ENCODE measurements at places on chromosomes 5 and 9.

DNA sequence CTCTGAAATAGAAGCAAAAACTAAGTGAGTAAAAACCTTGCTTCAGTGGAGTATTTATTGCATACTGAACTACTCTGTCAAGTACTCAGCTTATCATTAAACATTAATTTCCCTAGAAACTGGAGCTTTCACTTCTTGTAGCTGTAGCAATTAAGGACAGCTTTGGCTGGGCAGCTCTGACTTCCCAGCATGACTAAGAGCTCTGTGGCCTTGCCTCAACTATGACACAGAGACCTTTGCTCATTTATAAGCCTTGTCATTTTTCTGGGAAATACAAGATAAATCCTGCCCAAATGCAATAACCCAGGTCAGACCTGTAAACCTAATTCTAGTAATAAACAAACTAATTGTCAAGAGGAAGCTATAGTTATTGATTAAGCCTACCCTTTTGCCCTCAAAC lies 65.4 kb upstream of the STK32A start:
- DNase-seq, result no peak

- no peak for DNase-seq
These were observed 183.6 kb upstream of the IRX4 start for GRCh38 chr5:2066373-2066772.

DNA sequence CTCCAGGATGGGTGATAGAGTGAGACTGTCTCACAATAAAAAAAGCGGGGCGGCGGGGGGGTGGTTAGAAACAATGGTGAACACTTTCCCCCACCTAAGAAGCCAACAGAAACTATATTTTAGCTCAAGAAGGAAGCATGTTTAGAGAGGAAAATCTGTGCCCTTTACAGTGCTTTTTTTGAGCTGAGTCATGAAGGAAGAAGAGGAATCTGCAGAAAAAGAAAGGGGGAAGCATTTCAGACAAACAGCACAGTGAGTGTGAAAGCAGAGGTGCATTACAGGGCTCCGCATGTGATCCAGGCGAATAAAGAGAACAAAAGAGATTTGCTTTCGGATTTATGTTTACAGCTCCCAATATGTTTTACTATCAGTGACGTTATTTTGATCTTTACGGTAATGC lies 1504.6 kb upstream of the WWC1 start:
- no peak for DNase-seq

DNA sequence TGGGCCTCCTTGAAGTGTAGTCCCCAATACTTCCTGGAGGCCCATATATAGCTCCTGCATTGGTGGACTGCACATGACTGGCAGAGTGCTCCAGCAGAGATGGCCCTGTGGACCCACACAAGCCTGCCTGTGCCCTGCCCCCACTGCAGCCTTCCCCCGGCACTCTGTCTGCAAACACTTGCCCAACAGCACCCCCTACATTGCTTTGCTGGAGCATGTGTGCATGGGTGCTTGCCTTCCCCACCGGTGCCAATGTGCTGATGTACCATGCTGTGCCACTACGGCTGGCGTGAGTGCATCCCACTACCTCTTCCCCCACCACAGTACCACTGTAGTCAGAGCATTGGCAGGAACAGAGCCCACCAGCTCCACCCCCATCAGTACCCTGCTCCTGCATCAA lies 563.6 kb upstream of the CTNND2 start:
- no peak for DNase-seq

GRCh38 chr5:59847586-59847985 lies 45.9 kb downstream of the PDE4D start:
- no peak for DNase-seq

DNA sequence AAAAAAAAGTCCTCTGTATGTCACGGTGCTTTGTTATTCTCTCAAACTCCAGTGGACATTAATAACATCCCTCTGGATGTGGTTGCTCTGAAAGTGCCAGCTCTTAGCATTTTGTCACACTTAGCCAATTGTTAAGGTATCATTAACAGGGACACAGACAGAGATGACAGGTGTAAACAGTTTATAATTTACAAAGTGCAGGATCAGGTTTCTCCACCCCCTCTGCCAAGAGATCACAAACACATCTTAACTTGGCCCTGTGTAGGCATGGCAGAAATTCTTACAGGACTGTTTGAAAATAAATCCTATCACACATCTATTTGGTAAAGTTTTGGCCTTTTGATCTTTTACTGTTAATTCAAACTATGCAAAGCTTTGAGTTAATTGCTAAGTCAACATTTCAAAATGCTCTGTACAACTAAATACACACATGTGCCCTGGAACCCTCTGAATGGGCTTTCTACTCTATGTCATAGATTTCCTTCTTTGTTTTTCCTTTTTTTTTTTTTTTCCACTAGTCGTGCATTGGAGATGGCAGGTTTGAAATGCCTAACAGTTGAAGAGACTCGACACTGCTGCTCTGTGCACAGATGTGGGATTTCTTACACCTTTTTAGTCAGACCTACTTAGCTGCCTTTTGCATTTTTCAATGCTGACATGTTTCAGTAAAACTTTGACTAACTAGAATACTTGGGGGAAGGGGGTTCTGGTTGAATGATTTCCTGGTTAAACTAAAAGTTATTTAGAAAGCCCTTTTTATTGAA lies 41.7 kb downstream of the SEMA6A start:
- no peak for DNase-seq

- no peak for DNase-seq
These were observed 55.7 kb downstream of the NXNL2 start for GRCh38 chr9:88590558-88591146.

DNA sequence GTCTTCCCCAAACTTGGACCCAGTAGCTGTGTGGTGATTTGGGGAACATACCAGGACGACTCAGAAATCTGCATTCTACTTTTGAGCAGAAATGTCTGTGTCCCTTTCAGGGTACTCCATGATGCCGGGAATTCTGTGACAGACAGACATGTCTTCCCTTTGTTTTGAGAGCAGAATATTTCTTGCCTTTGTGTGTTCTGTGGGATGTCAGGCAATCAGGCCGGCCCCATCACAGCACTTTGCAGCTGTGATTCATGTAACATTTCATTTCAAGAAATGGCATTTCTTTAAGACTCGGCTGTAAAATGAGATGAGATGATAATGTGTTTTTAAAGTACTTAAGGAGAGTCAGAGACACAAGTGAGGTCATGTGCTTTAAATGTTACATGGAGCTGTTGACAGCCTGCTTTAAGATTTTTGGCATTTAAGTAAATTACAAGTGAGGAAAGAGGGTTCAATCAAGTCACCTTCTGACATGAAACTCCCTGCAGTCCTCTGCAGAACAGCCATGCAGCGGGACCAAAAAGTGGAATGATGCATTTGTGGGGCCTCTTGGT lies 98.7 kb downstream of the SLC28A3 start:
- no peak for DNase-seq

- DNase-seq, result peak; percentile 42
These were observed 5.3 kb upstream of the LCP2 start for GRCh38 chr5:170302653-170303501.

DNA sequence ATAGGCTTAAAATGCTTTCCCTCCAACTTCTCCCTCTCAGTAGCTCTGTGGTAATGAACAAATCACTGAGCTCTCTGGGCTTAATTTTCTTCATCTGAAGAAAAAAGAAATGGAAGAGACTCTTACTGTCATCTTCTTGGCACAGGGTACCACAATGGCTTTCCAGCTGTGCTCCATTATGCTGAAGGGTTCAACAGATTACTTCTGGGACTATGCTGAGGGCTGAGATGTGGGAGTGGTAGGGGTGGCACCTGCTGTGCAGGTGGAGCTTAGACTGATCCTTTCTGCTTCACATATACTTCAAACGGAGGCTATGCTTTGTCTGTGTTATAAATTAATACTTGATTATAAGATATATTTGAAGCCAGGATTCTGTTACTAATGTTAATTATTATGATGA lies 840.2 kb upstream of the C9orf72 start:
- DNase-seq, result no peak

GRCh38 chr5:135161221-135161620 lies 127.2 kb upstream of the PITX1 start:
- DNase-seq, result no peak

GRCh38 chr9:1947438-1947837 lies 67.7 kb upstream of the SMARCA2 start:
- DNase-seq, result no peak

DNA sequence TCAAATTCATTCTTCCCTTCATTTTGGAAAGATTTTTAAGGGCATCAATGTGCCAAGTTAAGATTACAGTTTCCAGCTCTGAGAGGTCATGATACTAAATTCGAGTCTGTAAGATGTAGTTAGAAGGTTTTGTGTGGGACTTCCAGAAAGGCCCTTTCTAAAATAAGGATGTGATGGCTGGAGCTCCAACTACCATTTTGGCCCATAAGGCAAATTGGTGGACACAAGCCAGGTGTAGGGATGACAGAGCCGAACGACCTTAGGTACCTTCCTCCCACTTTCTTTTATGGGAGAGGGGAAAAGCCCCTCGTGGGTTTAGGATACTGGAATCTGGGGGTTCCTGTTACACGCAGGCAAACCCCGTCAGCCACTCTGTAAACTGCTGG lies 54.3 kb upstream of the PTPDC1 start:
- no peak for DNase-seq

GRCh38 chr5:174384509-174384947 lies 339.0 kb downstream of the NSG2 start:
- DNase-seq, result no peak

GRCh38 chr5:175238326-175238725 lies 205.7 kb downstream of the DRD1 start:
- no peak for DNase-seq

- DNase-seq, result no peak
These were observed 44.8 kb downstream of the PRLR start for GRCh38 chr5:35185518-35185917.

GRCh38 chr9:76176171-76176570 lies 218.1 kb downstream of the RFK start:
- no peak for DNase-seq

- DNase-seq, result no peak
These were observed 429.9 kb downstream of the CAAP1 start for GRCh38 chr9:26462751-26463150.

GRCh38 chr9:9142001-9142400 lies 1342.4 kb upstream of the DMAC1 start:
- no peak for DNase-seq

GRCh38 chr5:107072967-107073366 lies 597.8 kb downstream of the EFNA5 start:
- no peak for DNase-seq

DNA sequence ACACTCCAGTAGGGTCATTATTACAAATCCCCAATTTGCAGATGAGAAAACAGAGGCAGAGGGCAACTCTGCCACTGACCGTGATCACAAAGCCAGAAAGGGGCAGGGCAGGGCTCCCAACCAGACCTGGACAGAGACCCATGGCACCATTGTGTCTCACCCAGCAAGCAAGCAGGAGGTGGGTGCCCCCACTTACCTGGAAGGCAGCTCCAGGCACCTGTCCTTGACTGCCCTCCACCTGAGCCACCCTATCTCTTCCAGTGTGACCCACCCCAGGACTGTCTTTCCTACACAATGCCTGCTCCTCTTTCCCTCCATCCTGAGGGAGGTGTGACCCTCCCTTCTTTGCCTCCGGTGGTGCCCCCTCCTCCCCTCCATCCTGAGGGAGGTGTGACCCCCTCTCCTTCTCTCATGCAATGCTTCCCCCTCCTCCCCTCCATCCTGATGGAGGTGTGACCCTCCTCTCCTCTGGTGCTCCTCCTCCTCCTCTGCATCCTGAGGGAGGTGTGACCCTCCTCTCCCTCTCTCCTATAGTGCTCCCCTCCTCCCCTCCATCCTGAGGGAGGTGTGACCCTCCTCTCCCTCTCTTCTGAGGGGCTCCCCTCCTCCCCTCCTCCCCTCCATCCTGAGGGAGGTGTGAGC lies 198.0 kb downstream of the MED10 start:
- DNase-seq, result no peak

DNA sequence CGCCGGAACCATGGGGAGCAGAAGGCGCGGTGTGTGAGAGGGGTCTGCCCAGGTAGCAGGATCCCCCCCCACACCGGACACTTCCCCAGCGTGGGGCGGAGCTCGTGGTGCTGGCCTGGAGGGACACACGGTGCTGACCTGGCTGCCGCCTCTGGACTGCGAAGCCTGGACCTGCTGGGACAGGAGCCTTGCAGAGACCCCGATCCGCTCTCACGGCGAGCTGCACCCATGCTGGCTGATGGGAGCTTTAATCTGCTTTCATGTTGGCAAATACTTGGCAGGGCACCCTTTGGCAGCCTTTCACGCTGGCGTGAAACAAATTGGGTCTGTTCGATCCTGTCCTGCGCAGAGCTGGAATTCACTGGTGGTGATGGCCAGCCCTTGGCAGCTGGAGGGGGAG lies 7.4 kb downstream of the NKD2 start:
- no peak for DNase-seq

DNA sequence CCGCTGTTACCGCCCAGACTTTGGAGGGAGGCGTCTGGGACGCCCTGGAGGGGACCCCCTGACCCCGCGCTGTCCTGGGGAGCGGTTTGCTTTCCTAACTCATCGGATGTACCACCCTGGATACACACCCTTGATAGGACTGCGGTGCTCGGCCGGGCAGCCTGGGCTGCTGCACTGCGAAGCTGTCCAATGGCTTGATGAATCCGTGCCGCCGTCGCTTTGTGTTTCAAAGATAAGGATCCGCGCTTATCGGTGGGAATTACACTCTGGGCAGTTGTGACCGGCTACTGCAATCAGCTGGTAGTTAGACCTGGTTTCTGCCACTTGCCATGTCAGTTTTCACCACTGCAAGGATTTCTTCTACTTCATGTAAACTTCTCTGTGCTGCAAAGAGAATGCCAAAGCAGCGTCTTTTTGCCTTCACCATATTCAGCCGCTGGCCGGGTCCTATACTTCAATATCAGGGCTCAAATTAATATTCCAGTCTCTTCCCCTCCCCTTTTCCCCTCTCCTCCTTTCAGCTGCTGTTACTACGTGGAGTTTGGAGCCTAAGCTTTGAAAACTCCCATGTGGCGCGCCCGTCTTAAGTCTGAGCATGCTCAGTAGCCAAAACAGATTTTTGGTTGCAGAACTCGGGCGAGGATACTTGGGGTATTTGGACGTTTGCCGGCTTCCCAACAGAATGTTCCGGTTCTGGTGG lies 727 bp downstream of the SMAD5 start:
- no peak for DNase-seq

DNA sequence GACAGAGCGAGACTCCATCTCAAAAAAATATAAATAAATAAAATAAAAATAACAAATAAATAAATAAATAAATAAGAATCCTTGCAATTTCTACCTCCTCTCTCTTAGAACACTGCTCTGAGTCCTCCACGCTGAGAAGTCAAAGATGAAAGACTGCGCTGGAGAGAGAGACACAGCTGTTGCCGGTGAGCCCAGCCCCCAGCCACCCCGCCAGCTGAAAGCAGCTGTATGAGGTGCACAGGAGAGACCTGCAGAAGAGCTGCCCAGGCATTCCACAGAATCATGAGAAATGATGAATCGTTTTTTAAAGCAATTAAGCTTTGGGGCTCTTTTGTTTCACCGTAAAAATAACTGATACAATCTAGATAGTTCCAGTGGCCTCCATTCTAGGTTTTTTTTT lies 16.3 kb upstream of the STRBP start:
- DNase-seq, result no peak

- DNase-seq, result no peak
These were observed 172.4 kb downstream of the GDNF start for GRCh38 chr5:37667430-37667829.

GRCh38 chr5:175340180-175340579 lies 103.8 kb downstream of the DRD1 start:
- DNase-seq, result no peak

Measured in stimulated activated CD4-positive, alpha-beta T cell treated with anti-CD3 and anti-CD28 coated beads, TNF-alpha, amount 100 ng/mL, for 24 hours (primary cell).